ENCODE measurements at places on chromosomes 12 and 14. TPM values are rescaled to one million over a fixed set of nuclear protein-coding genes. Genes with fewer than 3 reads are reported as not detected.

Gene DGKA
- 52.2 TPM for total RNA-seq

Gene LRRC9
- total RNA-seq = not detected

Gene SIX6
- total RNA-seq = not detected

Gene PZP
- total RNA-seq = not detected

Gene PMCH
- not detected for total RNA-seq

Gene SALL2
- 2.0 TPM for total RNA-seq

Gene RPGRIP1
- under 0.01 TPM for total RNA-seq

Gene DLK1
- not detected for total RNA-seq

Gene FICD
- 9.6 TPM for total RNA-seq

Gene SYNDIG1L
- not detected for total RNA-seq

Gene CRIP2
- total RNA-seq = 148 TPM

Gene LGR5
- total RNA-seq = 2.3 TPM

Gene ISCA2
- total RNA-seq = 6.4 TPM

Gene AQP6
- under 0.01 TPM for total RNA-seq

Gene SPPL3
- 9.0 TPM for total RNA-seq

Gene BCDIN3D
- total RNA-seq = 4.0 TPM

Gene RNASE8
- total RNA-seq = not detected

Gene RASSF3
- total RNA-seq = 22.1 TPM

Gene PLBD2
- 18.5 TPM for total RNA-seq

Gene PITPNM2
- total RNA-seq = 2.5 TPM

Gene SMIM41
- 0.15 TPM for total RNA-seq

Gene NTS
- total RNA-seq = not detected

Gene DAO
- total RNA-seq = not detected
